Stimulated activated CD8-positive, alpha-beta memory T cell treated with anti-CD3 and anti-CD28 coated beads, Interleukin-2, amount 100 ng/mL, for 48 hours (primary cell): ENCODE measurements at places on chromosomes 12 and 14.

DNA sequence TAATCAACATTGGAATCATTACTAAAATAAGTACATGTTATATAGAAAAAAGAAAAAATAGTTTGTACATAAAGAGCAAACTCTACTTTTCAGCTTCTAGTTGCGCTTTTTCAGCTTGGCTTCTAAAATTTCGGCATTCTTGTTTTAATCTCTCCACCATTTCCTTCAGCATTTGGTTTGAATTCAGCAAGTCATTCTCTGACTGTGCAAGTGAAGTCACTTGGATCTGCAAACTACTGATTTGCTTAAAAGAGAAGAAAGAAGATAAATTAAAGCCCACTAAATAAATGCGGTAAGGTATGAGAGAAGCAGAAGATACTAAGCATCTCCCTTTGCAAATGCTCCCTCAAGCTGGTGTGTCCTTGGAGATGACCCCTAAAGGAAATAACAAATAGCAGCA is 126.3 kb downstream of the CEP83 start:
- DNase-seq = no peak

- no peak for DNase-seq
Measured at GRCh38 chr12:113515082-113515856, 43.6 kb upstream of the LHX5 start.

GRCh38 chr12:62914443-62915203 is 20.3 kb downstream of the PPM1H start:
- DNase-seq = no peak

GRCh38 chr12:77116277-77116676 is 50.9 kb upstream of the E2F7 start:
- DNase-seq = no peak

- no peak for DNase-seq
Measured at GRCh38 chr14:103894034-103894722, 34.1 kb upstream of the TDRD9 start.

DNA sequence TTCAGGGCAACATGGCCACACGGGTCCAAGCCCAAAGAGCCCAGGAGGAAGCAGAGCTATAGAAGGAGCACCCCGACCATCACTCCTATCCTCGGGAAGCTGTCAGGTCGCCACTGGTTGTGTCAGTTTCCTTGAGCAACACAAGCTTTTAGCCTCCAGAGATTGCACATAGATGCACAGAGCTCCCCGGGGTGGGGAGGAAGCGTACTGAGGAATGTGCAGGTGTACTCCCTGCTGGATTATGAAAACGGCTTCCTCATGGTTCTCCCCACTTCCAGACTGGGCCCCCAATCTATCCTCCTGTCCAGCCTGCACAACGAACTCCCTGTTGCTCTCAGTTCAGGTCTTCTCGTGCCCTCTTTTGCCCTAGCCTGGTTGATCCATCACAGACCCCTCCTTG is 30.3 kb upstream of the IRF2BPL start:
- DNase-seq = no peak

- DNase-seq = no peak
Measured at GRCh38 chr14:90553921-90554336, 157.1 kb downstream of the CALM1 start.

GRCh38 chr12:57190037-57190436 is 26.6 kb upstream of the NXPH4 start:
- no peak for DNase-seq

- DNase-seq = no peak
Measured at GRCh38 chr14:61677479-61677878, 17.8 kb upstream of the HIF1A start.

DNA sequence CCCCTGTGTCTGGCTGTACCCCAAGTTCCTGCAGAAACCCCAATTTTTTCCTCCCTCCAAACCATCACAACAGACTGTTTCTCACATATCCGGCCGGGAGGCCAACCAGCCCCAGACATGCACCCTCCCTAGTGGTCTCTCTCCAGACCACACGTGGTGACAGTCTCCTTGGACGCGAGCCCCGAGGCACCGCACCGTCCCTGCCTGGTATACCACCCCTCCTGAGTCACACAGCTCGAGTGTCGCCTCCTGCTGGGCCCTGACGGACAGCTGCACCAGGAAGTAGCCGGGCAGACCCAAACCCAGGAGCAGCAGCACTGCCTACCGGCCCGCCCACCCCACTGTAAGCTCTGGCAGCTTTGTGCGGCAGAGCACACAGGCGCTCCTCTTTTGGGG is 97.4 kb downstream of the RFLNA start:
- no peak for DNase-seq

GRCh38 chr12:83865431-83865830 is 1047.2 kb downstream of the SLC6A15 start:
- no peak for DNase-seq
